ENCODE measurements at places on chromosomes 5 and 9. TPM values are rescaled to one million over a fixed set of nuclear protein-coding genes. Genes with fewer than 3 reads are reported as not detected.

The GRIA1 gene
- not detected for total RNA-seq

The KCNT1 gene
- total RNA-seq, result not detected

The IFNA2 gene
- total RNA-seq, result not detected

The NPR2 gene
- total RNA-seq, result 18.0 TPM

DNA sequence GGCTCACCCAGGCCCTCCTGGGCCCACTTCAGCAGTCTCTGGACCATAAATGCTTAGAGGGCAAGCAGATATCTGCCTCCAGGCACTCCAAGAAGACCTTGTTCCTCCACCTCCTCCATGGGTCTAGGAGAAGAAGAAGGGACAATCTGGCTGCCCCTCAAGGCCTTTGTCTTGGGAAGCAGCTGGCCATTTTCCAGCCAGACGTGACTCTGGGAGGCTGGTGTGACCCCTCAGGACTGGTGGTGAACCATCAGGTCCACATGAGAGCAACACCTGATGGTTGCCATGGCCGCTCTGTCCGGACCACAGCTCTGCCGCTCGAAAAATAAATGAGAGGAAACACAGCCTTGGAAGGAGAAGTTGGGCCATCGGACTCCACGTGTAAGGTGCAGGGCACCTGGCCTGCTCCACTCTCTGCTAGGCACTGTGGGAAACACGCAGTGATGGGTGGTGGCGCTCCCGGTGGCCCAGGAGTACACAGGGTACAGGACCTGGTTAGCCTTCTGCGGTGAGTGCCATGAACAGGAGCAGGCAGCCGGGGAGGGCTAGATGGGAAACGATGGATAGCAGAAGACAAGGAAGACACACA lies 3.0 kb upstream of the COL5A1 start:
- DNase-seq, result no peak

- DNase-seq, result no peak
These were observed 541.2 kb upstream of the TRPC7 start for GRCh38 chr5:136906545-136906944.

DNA sequence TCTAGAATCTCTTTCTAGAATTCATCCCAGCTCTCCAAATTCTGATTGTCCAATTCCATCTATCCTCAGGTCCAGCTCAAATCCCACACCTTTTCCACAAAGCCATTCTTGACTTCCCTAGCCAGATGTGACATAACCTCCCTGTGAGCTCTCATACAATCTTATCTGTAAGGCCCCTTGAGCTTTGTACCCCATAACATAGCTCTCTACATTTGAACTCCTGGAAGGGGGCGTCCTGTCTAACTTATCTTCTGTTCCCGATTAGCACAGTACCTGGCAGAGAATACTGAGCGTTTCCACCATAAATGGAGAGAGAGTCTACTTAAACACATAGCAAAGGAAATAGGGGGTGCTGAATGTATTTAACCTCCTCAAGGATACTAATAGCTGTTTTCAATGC lies 251.6 kb upstream of the RGMB start:
- DNase-seq, result no peak

GRCh38 chr5:2132497-2132847 lies 249.7 kb upstream of the IRX4 start:
- no peak for DNase-seq

DNA sequence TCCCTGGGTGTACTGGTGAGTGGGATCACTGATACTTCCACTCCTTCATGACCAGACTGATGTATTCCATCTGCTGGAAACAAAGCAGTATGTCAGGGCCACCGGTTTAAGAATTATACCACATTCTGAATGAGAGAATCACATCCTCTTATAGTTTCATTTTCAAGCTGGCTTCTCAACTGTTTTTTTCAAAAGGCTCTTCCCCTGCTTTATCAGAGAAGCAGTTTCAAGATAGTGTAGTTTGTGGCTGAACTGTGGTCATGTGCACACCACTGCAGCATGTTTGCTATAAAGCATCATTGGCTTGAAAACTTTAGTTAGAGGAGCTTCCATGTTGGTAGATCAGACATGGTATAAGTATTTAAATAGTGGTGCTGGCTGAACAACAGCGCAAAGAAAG lies 450.5 kb upstream of the CDH10 start:
- DNase-seq, result no peak

DNA sequence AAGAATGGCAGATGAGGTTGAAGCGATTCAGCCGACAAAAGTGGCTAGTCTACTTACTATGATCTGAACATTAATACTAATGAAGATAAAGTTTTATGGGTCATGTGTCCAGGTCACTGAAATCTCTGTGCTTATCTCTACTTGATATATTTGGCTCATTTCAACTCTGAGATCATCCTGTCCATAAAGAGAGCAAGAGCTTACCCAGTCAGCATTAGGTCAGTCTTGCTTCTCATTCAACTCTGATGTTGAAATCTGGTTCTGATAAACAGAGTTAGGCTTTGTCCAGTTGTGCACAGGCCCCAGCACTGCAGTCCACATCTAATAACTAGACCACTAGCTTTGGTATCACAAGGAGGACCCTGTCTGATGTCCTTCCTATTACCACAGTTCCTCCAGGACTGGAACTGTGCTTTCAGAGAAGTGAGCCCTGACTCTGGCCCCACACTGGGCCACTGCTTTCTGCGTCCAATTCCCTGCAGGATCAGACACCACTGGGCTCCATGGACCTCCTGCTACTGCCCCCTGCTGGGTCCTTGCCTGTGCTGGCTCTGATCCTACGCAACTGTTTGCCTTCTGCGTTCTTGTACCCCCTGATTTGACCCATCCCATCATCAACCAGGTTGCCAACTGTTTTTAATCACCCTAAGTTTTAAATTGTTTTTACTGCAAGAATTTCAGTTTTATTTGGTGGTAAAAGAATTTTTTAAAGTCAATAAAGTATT lies 23.7 kb upstream of the FAM120A start:
- DNase-seq, result peak; percentile 52

DNA sequence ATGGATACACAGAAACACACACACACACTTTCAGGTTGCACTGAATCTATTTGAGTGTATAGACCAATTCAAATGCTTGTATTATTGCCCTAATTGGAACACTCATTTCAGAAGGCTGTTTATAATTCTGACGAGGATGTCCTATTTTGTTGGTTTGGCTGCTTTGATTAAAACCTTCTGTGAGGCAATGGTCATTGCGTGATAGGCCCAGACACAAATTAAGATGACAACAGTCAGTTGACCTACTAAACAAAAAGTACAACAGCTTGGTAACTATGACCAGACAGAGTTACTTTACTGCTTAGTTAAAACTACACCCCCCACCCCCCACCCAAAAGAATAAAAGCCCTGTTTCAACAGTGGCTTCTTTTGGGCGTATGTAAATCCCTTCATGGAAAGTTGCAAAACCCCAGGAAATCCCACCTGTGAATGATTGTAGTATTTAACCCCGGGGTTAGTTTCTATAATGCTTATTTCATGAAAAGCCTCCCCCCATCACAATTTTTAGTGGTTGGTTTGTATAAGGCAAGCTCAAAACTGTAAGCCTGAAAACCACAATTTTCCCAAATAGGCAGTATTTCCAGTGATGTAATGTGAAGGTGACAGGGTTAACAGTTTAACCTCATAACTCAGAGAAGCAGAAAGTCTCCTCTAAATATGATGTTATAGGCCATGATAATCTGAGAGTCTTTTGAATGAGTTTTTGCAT lies 340.8 kb downstream of the FGF10 start:
- DNase-seq, result no peak

GRCh38 chr9:129558551-129559505 lies 62.1 kb downstream of the C9orf50 start:
- DNase-seq, result no peak

GRCh38 chr5:11329679-11330078 lies 568.6 kb upstream of the DAP start:
- no peak for DNase-seq

- no peak for DNase-seq
These were observed 88.7 kb downstream of the ADAMTS2 start for GRCh38 chr5:179256328-179257175.

- DNase-seq, result no peak
These were observed 13.1 kb downstream of the ROPN1L start for GRCh38 chr5:10454591-10455276.

- DNase-seq, result no peak
These were observed 118.0 kb downstream of the PRKACG start for GRCh38 chr9:68895741-68896478.

DNA sequence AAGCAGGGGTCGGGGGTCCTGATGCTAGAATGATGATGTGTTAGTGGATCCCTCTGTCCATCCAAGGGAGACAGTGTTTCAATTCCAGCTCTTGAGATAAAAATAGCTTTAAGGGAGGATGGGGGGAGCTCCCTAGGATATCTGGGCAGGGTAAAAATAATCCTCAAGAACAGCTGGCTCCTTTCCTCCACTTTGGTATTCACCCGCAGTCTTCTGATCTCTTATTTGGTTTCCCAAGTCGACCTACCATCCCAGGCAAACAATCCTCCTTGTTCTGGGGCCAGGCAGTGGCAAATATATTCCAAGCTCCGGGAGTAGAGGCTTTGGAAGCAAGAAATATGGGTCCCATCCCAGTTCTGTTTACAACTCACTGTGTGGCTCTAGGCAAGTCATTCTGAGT lies 14.5 kb upstream of the COL27A1 start:
- DNase-seq, result no peak

GRCh38 chr9:33415501-33416038 lies 13.2 kb upstream of the AQP7 start:
- DNase-seq, result peak; percentile 88

- DNase-seq, result no peak
These were observed 45.2 kb upstream of the HMCN2 start for GRCh38 chr9:130220352-130220751.

All from Karpas-422 (cell line).